ENCODE measurements at places on chromosomes 16 and 17.

GRCh38 chr16:72609066-72609465 is 437.1 kb upstream of the PMFBP1 start:
- no peak for DNase-seq

GRCh38 chr16:4733747-4734062 is 366 bp downstream of the ANKS3 start:
- DNase-seq = no peak

DNA sequence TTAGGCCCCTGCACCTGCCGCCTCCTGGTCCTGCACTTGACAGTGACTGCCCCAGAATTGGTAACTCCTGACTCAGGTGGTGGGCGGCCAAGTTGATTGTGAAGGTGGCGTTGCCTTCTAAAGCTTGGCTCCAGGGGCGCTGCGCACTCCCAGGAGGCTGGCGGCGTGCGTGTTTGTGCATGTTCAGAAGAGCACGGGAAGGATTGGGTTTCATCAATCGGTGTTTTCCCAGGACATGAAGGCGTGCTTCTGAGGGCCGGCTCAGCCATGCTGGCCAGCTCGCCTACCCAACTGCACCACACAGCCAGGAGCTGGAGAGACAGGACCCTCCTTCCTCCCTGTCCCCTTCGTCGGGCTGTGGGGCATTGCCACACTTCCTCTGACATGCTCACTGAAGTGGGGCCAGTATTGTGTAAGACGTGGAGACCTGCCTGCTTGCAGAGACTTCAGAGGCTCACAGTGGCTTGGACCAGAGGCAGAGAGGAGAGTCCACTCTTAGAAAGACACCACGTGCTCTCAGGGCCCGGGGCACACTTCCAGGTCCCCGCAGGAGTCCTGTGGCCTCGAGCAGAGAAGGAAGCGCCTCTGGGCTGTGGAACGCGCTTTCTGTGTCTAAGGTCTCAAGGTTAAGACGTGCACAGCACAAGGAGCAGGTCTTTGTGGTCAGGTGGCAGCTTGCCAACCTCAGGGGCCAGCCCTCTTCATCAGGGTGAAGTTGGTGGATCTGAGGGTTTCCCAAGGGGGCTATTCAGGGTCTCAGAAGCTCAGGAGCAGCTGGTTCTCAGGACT is 2.8 kb downstream of the RAB40C start:
- DNase-seq = no peak

DNA sequence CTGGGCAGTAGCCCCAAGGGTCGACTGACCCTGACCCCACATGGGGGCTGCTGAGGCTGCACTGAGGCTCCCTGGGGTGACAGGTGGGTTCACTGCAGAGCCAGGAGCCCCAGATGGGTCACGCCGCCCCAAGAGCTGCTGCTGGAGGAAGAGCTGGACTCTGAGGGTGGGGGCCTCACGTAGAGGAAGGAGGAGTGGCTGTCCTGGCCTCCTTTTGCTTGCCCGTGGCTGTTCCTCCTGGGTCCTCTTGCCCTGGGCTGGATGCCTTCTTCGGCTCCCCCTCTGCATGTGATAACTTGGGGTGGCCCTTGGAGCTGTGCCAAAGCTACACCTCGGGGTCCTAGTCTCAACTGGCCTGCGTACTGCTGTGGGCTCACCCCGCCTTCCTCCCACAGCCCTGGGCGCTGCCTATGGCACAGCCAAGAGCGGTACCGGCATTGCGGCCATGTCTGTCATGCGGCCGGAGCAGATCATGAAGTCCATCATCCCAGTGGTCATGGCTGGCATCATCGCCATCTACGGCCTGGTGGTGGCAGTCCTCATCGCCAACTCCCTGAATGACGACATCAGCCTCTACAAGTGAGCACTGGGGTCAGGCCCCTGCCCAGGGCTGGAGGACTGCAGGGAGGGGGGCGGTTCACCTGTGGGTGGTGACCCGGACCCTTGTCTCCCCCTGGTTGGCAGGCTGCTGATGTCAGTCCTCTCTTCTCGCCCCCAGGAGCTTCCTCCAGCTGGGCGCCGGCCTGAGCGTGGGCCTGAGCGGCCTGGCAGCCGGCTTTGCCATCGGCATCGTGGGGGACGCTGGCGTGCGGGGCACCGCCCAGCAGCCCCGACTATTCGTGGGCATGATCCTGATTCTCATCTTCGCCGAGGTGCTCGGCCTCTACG is 1.1 kb upstream of the AMDHD2 start:
- peak; percentile 56 for DNase-seq

- DNase-seq = peak; percentile 98
Observed at GRCh38 chr17:50547035-50547735, at the start of gene SPATA20. TSS of gene SPATA20 (plus strand) at chr17:50547174. CDS start at chr17:50547209, 35 bp downstream.

GRCh38 chr16:65889533-65889966 is 476.9 kb upstream of the CDH5 start:
- no peak for DNase-seq

DNA sequence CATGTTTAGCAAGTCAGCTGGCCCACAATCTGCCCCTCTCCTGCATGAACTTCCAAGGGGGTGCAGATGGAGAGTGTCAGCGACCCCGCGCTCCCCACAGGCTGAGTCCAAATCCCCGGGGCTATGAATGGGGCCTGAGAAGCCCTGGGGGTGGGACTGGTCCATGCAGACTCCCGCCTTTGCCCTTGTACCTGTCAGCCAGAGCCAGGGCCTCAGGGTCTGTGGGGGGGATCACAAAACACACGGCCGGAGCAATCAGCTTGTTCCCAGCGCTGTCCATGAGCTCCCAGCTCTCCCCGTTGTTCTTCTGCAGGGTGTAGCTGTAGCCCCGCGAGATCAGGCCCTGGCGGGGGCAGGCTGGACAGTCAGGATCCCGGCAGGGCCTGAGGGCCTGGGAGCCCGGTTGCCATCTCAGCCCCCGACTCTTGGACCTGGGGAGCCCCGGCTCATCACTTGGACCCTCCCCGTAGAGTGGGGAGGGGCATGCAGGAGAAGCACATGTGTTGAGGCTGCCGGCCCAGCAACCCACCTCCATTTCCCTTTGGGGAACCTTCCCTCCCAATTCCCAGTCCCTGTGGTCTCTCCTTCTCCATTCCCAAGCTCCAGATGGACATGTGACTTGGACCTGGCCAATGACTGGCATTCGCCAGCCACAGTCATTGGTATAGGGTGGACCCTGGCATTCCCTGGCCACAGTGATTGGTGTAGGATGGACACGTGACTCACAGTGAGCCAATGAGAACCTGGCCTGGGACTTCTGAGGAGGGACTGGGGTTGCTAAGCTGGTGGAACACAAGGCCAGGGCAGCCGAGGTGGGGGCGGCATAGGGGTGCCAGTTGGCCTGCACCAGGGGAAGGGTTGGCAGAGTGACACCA is 42.4 kb downstream of the PPL start:
- DNase-seq = no peak

DNA sequence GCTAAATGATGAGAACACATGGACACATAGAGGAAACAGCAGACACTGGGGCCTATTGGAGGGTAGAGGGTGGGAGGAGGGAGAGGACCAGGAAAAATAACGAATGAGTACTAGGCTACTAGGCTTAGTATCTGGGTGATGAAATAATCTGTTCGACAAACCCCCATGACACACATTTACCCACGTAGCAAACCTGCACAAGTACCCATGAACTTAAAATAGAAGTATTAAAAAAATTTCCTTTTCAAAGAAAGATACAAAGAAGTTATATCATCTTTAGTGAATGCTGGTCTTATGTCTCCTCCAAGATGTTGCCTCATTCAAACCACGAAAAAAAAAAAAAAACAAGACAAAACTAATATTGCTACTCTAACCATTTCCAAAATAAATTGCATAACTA is 31.7 kb downstream of the MBTD1 start:
- no peak for DNase-seq

GRCh38 chr17:78476973-78477372 is 98.5 kb downstream of the PGS1 start:
- no peak for DNase-seq

GRCh38 chr16:3029491-3030221 is 5.8 kb downstream of the THOC6 start:
- no peak for DNase-seq

DNA sequence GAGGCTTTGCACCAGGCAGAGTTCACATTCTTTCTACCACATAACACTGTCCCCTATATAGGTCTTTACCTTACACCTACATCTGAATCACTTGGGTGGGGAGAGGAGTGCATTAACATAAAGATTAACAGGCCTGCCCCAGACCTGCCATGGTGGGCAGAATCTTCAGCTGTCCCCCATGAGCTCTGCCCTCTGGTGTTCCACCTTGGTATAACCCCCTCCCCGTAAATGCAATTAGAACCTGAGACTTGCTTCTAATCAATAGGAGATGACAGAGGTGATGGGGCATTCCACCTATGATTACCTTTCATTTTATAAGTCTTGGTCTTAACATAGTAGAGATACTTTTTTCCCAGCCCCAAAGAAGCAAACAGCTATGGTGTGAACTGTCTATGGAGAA is 20.4 kb upstream of the GRIN2A start:
- DNase-seq = no peak

GRCh38 chr17:33871720-33872540 is 383.2 kb upstream of the CCL2 start:
- DNase-seq = peak; percentile 97

DNA sequence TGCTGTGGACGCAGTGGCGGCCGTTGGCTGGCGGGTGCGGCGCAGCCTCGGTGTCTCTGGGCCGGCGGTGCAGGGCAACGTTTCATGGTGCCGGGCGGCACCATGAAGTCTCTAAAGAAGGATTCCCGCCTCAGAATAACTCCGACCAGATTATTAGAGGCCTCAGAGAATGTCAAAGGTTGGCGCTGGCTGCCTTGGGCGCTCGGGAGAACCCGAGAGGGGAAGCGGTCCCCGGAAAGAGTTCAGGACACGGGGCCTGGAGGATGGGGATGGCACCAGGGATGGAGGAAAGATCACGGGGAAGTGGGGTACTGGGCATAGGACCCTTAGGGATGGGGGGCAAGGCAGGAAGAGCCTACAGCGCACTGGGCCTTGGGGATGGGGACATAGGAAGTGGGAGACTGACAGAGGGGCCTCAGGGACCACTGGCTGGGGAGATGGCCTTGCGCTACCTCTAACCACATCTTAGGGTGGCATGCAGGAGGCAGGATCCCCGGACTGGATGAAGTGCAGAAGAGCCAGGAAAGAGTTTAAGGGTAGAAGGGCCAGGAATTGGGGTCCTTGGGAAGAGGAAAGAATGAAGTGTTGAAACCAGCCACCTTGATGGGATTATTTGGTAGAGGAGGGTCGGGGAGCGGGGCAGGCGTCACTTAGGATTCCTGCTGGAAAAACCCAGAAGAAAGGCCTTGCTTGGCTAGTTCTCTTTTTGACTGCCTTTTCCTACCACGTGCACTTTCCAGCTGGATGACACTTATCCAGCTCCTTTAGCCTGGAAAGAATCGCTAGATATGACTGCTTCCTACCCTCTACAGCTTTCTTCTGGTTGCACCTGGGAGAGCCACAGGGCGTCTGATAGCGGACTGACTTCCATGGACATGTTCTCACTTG is 578 bp downstream of the MYCBPAP start:
- no peak for DNase-seq

DNA sequence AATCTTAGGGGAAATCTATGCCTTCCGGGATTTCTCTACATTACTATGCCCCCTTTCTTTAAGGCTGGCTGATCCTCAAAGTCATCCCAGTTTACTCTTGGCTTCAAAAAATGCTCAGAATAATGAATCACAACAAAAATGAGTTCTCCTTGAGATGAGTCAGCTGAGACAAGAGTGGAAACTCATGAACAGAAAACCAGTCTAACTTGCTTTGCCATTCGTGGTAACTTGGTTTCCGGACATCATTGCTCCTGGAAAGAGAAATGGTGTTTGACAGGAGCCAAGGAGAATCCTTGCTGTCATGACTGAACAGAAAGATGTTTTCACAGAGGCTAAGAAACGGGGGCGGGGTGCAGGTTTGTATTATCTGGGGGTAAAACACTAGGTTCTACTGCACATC is 435.6 kb upstream of the DYNLRB2 start:
- DNase-seq = peak; percentile 74

DNA sequence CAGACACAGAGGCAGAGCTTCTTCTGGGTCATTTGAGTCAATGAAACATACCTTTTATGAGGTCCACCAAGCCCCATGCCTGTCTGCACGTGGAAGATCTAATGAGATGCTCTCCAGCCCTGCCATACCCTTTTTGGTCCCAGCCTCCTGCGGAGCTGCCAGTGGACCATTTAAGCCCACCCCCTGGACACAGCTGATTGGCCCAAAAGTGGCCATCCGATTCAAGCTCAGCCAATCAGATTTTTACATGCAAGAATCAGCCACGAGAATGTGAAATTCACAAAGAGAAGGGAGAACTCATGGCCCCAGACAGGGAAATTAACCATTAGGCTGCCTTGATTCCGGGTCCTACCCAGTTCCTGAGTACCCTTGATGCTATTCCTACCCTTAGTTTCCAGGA is 231.0 kb upstream of the EEF2KMT start:
- no peak for DNase-seq

- peak; percentile 48 for DNase-seq
Observed at GRCh38 chr17:82848022-82848592, 8.3 kb upstream of the ZNF750 start.

DNA sequence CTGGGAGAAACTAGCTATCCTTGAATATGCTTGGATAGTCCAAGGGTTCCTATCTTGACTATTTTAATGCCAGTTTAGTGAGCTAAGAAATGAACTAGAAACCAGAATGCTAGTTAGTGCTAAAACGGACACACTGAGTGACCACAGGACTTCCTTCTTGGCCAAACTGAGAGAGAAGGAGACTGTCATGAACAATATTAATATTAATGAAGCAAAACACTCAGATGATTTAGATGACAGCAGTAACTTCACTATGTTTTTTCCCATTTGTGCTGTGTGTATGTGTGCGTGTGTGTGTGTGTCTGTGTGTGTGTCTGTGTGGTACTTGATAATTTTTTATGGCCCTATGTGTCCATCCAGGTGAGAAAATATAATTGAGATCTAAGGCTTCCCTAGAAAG is 2.2 kb upstream of the ATXN1L start:
- DNase-seq = no peak

DNA sequence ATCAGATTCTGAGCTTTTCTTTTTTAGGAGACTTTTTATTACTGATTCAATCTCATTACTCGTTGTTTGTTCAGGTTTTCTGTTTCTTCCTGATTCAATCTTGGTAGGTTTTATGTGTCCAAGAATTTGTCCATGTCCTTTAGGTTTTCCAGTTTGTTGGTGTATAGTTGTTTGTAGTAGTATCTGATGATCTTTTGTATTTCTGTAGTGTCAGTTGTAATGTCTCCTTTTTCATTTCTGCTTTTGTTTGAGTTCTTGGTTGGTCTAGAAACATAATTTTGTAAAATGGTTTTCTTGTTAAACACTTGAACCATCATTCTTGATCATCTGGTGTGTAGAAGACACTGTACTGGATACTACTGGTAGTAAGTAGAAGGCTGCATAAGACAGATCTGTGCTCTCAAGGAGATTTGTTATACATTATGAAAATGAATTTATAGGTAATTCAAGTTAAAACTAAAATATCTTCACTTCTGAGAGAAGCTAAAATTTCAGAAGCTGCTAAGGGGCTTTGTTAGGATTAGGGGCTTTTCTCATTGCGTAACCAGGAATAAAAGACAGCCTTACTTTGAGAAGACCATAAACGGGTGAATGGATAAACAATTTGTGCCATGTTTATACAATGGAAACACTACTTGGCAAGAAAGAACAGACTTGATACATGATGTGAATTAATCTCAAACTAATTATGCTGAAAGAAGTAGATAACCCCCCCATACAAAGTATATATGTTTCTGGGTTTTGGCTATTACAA is 44.0 kb downstream of the NSRP1 start:
- DNase-seq = no peak

- no peak for DNase-seq
Observed at GRCh38 chr16:65888201-65888600, 478.3 kb upstream of the CDH5 start.

Measured in islet precursor cell (in vitro differentiated cells).